Fibroblast of lung (primary cell): ENCODE measurements at places on chromosomes 4 and X.
A peak's percentile ranks its signal among the peaks of the same experiment; 100 is the strongest.

- peak; percentile 64 for DNase-seq
Measured at GRCh38 chr4:16969696-16970135, 71.3 kb upstream of the LDB2 start.

DNA sequence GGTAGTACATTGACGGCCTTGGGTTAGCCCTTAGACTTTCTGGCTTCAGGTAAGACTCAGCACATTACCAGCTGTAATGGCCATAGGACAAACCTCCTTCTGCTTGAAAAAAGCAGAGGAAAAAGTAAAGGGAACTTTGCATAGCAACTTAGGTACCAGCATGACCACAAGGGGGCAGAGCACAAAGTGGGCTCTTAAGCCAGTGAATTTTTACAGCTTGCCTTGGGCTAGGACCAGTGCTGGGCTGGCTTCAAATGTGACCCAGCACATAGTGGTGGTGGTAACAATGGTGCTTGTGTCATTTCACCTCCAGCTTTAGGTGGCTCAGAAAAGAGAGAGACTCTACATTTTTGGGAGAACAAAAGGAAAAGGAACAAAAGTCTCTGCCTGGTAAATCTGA lies 66.1 kb downstream of the KLHL4 start:
- no peak for DNase-seq

GRCh38 chr4:12729384-12729783 lies 754.8 kb downstream of the RAB28 start:
- DNase-seq, result peak; percentile 40

GRCh38 chr4:139530833-139531427 lies 25.1 kb downstream of the SETD7 start:
- peak; percentile 42 for DNase-seq

DNA sequence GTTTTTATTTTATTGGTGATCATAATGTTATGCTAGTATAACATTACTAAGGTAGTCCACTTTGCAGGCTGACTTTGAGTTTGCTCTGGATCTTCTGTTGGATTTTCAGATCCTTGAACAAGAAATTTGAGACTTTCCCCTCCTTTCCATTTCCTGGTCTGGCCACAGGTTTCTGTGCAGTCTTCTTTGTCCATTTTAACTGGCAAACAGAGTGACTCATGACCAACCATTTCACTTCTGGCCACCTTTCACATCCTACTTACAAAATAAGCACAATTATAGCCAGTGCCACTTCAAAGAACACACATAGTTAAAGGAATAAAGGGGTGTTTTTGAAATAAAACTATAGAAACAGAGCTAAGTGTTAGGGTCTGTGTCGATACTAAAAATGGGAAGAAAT lies 8.4 kb downstream of the ANK2 start:
- peak; percentile 66 for DNase-seq

- DNase-seq, result no peak
Measured at GRCh38 chr4:76420188-76420761, 666 bp downstream of the CCDC158 start.

DNA sequence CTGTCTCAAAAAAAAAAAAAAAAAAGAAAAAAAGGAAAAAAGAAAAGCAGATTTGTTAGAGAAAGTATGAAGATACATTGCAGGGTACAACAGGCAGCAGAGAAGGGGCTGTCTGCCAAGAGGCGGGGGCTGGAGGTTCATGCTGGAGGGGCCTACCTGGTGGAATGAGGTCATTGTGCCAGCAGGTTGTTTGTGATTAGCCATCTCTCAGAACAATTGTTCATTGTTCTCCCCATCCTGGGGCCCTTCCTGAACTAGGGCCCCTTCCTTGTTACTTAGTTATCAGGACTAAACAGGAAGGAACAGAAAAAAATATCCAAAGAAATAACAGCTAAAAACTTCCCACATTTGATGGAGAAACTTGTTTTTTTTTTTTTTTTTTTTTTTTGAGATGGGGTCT lies 14.0 kb upstream of the GPKOW start:
- no peak for DNase-seq

DNA sequence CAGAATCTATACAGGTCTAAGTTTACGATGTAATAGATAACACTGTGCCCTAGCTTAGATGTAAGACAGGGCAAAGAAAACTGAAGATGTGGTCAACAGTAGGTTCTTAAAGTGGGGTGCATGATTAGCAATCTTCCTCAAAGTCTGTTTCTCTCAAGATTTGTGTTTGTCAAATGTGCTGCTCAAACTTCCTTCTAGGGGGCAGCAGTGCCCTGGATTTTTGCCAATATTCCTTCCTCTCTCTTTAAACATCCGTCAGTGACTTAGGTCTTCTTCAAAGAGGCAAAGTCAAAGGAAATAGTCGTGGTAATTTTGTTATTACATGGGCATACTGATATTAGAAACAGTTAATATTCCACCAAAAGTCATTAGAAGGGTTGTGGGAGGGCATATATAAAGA lies 4.2 kb upstream of the PDHA2 start:
- peak; percentile 1 for DNase-seq
